ENCODE measurements at places on chromosomes 11 and 22.

DNA sequence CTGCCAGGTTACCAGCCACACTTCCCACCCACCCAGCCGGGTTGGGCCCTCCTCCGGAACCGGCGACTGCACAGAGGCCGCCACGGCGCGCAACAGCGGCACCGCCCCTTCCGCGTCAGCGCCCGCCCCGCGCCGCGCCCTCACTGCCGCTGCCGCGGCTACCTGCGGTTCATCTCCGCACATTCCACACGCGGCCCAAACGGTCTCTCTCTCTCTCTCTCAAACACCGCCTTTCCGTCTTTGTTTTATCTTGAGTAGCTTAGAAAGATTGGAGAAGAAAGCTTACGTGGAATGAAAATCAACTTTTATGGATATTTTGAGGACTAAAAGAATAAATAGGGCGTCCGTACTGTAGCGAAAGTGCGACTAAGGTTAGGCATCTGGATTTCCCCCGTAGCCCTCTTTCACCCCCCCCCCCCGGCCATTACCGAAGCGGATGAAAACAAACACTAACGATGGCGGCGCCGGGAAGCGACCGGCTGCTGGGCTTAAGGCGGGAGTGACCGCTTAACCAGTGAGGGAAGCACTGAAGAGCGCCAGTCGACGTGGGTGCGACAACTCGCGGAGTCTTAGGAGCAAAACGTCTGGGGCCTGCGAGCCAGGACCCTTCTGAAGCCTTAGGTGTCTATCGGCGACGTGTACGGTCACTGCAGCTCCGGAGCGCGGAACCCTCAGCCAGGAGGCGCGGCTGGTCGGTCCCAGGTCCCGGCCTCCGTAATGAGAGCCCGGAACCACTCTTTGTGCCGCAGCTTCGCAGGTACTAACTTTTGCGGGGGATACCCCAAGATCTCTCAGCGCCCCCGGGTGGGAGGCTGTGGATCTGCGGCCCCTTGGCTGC, at the start of the genes ATG13 and HARBI1:
ATG13 (plus strand) TSS at position 420 of the 838 bp plus-strand sequence. CDS start 26,739 bp downstream, outside the sequence.
HARBI1 (minus strand) TSS at position 94 of the 838 bp plus-strand sequence. CDS start 990 bp downstream, outside the sequence.
- peak; percentile 93 for DNase-seq

DNA sequence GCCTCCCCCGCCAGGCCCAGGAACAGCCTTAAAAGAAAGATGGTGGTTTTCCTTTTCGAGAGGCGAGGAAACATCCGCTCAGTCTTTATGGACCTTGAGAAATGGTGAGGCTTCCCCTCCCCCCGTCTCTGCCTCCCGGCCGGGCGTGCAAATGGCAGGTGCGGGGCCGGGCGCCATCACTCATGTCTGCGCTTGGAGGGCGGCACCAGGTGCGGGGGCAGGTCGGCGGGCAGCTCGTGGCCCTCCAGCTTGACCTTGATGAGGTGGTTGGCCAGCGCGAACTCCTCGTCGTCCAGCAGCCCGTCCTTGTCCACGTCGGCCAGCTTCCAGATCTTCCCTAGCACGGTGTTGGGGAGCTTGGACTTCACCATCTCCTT, 9.7 kb upstream of the CDC42BPG start:
- no peak for DNase-seq

- no peak for DNase-seq
Measured at GRCh38 chr11:69976794-69977193, 101.3 kb upstream of the ANO1 start.

DNA sequence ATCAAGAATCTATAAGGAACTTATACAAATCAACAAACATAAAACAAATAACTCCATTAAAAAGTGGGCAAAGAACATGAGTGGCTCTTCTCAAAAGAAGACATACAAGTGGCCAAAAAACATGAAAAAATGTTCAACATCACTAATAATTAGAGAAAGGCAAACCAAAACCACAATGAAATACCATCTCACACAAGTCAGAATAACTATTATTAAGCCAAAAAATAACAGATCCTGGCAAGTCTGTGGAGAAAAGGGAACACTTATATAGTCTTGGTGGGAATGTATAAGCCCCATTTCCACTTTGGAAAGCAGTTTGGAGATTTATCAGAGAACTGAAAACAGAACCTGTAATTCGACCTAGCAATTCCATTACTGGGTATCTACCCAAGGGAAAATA, 921.0 kb downstream of the KCNA4 start:
- no peak for DNase-seq

DNA sequence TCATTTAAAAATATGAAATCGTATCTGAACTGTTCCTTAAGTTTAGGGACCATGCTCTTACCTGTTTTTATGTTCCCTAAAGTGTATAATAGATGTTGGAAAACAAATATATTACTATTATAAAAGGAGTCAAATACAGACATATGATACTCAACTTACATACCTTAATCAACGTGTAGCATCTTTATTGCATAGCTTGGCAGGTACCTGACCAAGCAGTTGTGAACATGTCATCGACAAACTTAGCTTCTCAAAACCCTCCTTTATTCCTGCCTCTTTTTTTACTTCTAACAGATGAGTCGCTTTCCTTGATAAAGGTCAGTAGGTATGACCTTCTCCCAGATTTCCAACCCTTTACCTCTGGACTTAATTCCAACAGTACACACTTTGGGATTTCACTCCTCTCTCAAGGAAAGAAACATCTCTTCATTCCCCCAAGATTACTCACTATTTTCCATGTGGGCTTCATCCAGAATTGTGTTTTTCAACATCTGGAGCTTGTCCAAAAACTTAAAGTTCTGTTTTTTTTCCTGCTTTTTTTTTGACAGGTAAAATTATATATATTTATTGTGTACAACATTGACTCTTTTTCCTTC, 11.9 kb downstream of the HIPK3 start:
- no peak for DNase-seq

DNA sequence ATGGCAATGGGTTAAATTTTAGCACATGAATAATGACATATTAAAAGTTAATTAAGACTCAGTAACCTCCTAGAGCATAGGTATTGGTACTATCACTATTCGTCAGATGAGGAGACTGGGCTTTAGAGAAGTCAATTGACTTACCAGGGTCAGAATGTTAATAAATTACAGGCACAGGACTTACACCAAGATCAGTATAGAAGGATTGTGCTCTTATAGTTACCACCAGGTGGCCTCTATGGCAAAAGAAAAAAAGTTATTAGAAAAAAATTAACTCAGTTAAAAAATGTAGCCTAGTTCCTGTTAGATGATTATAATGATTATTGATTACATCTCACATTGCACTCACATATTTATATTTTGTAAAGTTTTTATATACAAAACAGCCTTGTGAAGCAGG, 1163.7 kb downstream of the FAM181B start:
- DNase-seq, result no peak

DNA sequence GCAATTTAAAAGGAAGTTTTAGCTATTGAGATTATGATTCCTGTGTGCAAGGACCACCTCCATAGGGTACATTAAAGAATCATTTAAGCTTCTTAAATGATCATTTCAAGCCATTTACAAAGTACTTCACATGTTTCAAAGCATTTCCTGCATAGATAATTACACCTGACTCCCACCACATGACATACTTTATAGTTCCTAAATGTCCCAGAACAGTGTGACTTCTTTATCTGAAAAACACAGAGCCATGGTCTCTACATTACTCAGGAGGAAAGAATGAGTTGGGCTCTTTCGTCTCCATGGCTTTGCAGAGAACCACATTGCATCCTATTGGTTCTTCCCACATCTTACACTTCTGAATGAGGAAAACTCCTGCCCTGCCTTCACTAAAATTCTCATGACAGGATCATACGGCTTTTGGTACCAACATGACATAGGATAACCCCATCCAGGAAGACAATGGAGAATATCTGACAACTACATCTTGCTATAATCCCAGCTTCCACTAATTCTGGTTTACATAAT, 88.6 kb downstream of the ETS1 start:
- no peak for DNase-seq

- no peak for DNase-seq
Measured at GRCh38 chr11:35711173-35711910, 48.8 kb downstream of the TRIM44 start.

- DNase-seq, result no peak
Measured at GRCh38 chr11:64642871-64643255, 51.8 kb downstream of the SLC22A12 start.

DNA sequence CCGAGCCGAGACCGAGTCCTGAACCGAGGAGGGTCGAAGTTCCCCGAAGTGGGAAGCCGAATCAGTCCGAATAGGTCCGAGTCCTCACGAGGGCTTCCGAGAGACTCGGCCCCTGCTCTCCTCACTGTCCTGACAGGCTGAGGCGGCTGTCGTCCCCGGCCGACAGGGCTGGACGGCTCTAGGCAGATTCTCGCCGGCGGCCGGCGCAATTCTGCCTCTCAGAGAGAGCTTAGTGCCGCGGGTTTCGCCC, 191 bp upstream of the DEAF1 start:
- DNase-seq, result no peak

- DNase-seq, result no peak
Measured at GRCh38 chr11:80239217-80239616, 798.4 kb upstream of the TENM4 start.

DNA sequence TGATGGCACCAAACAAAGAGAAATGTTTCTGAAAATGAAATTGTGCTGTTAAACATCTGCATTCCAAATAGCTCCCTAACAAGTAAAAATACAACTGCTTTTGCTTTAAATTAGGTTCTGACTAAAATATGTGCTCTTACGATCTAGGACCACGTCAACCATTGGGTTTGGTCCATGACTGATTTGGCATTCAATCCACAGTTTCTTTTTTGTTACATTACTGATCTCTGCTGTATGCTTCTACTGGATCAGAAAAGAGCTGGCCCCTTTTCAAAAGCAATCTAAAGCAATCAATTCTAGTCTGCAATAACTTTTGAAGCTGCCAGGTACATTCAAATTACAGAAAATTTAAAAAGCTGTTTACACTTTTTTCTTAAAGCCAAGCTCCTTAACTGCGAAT, 1047.1 kb upstream of the CCDC90B start:
- no peak for DNase-seq

DNA sequence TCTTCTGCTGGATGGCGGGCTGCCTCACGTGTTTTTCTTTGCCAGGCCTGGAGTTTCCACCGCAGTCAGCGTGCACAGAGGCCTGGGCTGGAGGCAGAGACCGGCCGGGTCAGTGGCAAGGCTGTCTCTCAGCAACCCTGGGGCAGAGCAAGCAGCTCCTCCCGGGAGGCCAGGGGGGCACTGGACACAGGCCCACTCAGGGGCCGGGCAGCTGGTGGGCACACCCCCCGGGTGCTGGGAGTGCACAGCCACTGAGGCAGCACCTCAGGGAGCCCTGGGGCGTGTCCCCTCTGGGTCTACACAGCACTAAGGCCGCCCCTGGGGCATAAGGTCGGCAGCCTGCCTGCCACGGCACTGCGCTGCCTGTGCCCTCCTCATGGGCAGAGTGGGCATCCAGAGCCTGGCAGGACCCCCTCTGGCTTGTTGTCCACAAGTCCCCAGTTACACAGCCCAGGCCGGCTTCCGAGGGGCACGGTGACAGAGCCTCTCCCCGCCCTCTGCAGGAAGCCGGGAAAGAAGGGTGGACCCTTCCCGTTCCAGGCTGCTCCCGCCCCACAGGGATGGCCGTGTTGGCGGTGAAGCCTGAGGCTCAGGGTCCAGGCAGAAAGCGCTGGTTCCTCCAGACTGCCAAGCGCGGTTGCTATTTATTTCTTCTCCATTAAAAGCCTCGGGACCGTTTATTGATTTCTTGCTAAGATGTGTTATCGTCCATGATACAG, 18.5 kb upstream of the TH start:
- no peak for DNase-seq

- DNase-seq, result no peak
Measured at GRCh38 chr22:37269936-37270678, 12.2 kb upstream of the CYTH4 start.

DNA sequence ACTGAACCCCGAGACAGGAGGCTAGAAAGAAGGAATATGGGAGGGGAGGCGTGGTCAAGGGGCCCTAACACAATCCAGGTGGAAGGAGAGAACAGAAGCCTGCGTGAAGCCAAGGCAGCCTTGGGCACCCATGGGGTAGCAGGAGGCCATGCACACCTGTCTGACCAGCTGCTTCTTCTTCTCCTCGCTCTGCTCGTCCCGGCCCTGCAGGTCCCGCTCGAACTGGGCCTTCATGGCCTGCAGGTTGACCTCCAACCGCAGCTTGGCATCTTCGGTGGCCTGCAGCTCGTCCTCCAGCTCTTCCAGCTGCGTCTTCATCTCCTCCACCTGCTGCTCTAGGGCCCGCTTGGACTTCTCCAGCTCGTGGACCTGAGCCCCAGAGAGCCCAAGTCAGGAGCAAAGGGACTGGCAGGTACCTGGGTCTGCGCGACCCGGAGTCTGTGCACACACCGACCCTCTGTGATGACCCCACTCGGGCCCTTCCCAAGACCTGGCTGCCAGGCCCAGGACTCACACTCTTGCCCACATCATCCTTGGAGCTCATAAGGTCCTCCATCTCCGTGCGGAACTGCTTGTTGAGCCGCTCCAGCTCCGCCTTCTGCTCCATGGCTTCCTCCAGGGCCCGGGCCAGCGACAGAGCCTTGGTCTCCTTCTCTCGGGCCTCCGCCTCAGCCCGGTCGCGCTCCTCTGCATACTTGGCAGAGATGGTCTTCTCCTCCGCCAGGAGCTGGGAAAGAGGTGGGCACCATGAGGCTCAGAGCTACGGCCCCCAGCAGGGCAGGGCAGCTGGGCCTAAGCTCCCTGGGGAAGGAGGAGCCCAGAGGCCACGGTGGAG, 35.9 kb downstream of the APOL1 start:
- DNase-seq, result no peak

DNA sequence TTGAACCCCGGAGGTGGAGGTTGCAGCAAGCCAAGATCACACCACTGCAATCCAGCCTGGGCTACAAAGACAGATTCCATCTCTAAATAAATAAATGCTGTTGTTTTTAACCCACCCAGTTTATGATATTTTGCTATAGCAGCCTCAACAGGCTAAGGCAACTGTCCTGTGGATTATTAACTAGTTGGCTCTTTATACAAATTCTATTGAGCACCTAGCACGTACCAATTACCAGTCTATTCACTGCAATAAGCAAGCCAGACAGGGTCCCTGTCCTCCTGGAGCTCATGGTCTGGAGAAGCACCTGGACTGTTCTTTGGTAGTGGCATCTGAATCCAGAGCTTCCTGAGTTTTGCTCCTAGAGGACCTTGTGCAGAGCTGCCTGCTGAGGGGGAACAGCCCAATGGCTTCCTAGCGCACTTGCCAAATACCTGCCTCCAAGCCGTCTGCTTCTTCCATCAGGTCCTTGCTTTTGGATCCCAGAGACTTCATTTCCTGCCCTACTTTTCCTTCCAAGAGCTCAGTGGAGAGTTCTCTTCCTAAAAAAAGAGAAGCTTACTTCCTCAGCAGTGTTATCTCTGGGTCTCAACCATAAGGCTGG, 49.9 kb upstream of the MICAL2 start:
- no peak for DNase-seq

- peak; percentile 42 for DNase-seq
Measured at GRCh38 chr11:45092901-45093760, 53.3 kb upstream of the PRDM11 start.

GRCh38 chr11:118401151-118401879, at the start of gene ATP5MG:
TSS of gene ATP5MG (plus strand) at chr11:118401606. CDS start at chr11:118401666, 60 bp downstream.
- DNase-seq, result peak; percentile 92
